ENCODE measurements at places on chromosomes 1 and 21.

- no peak for DNase-seq
These were observed 1.4 kb downstream of the VPS13D start for GRCh38 chr1:12231276-12231595.

DNA sequence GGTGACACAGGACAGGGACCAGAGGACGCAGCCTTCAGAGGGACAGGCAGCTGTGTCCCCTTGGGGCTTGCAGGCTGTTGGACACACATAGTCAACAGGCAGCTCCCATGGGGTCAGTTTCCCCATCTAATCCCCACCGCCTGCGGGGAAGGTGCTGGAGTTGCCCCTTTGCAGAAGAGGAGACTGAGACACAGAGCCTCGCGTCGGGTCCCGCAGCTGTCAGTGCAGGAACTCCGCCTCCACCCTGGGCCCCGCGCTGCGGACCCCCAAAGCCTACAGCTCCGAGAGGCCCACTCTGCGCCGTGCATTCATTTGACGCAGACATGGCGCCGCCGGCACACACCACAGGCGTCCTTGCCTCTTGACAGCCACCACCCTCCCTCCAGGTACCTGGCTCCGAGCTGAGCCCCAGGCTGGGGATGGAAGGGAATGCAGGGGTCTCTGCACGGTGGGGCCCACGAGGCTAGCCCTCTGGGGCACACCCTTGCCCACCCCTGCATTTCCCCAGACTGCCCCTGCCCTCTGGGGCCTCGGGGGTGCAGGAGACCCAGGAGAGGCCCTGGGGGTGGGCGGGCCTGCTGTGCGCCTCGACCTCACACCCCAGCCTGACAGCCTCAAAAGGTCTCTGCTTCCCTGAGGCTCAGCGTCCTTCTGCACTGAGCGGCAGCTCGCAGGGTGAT, 88.5 kb upstream of the ACTRT2 start:
- no peak for DNase-seq

GRCh38 chr1:154951901-154952657, 3.8 kb downstream of the PBXIP1 start:
- no peak for DNase-seq

DNA sequence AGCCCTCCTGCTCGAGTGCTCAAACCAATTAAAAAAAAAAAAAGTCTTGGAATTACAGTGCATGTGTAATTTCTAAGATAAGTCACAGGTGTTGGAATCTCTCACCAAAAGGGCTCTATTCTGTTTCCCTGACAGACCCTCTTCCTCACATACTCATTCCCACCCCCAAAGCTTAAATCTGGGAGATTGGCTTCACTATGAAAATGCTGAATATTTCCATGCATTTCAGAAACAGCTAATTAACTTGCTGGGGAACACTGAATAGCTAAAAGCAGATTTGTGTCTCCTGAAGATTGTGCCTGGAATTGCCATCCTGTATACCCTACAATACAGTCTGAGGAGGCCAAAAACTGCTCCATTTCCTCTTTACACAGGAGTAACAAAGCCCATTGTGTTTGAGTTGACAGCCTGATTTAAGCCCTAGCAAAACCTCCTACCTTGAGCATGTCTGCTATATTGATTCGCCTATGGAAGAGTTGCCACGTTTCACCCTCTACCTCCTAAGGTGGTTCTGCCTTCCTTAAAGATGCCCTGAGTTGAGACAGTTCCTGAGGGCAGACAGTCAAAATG, 1.4 kb upstream of the PIK3R3 start:
- no peak for DNase-seq

GRCh38 chr1:150804671-150805070, 3.4 kb downstream of the CTSK start:
- DNase-seq: no peak

DNA sequence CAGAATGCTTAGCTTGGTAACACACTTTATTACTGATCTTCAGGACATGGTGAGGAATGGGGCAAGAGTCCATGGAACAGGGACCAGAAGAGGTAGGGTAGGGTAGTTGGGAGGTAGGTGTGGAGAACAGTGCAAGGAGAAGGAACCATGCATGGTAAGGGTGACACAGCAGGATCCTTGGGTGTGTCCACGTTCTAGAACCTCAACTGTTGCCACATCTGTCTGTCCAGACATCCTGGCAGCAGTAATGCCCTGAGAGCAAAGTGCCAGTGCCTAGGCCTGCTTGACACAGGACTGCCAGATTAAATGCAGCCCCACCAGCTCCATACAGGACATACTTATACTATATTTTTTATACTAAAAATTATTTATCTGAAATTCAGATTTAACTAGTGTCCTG, 13.9 kb downstream of the DMAP1 start:
- DNase-seq: no peak

DNA sequence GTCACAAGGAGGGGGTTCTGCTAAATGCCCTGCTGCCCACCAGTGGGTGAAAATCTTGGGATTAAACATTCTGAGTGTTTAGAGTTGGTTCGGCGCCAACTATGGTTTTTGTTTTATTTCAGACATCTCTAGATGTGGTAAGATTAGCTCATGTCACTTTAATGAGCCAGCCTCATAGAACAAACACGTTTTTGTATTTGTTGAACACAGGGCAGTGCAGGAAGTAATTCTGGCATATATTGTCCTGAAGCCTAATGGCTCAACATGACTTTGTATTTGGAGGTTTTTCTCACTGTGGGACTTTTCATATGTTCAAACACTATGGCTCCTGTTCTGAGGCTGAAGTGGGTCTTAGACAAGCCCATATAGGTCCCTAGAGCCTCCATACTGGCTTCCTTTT, 107.8 kb downstream of the NGF start:
- no peak for DNase-seq

GRCh38 chr21:39050841-39051587, 132.2 kb downstream of the PSMG1 start:
- no peak for DNase-seq

DNA sequence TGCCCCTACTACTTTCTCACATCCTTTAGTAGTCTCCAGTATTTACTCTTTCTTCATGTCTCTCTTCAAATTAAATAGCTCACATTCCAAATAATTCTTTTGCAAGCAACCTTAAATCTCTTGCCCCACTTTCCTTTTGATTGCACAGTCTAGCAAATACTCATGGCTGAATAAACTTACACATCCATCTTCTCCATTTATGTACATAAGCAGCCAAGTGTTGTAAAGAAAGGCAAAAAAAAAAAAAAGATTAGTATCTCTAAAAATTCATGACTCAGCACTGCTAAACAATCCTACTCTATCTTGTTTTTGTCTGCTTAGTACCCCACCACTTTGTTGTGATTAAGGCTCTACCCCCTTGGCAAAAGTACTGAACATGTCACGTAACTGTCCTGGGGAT, 42.6 kb downstream of the F13B start:
- no peak for DNase-seq

- no peak for DNase-seq
These were observed 184.8 kb upstream of the VAMP3 start for GRCh38 chr1:7586031-7586941.

DNA sequence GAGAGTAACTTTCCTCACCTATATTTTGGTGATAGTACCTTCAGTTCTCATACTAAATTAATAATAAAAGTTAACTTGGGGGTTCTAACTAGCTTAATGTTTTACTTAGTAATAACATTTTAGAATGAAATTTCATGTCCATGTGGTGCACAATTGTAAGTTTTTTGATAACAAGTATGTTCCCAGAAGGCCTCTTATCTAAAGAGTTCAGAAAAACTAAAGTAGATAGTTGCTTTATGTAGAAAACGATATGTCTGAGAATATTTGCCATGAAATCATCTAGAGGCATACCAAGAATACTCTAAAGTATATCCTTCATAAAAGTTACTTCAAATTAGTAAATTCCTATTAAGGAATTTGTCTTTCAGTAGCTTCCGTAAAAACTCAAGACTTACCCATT, 10.2 kb upstream of the ADCY10 start:
- no peak for DNase-seq

DNA sequence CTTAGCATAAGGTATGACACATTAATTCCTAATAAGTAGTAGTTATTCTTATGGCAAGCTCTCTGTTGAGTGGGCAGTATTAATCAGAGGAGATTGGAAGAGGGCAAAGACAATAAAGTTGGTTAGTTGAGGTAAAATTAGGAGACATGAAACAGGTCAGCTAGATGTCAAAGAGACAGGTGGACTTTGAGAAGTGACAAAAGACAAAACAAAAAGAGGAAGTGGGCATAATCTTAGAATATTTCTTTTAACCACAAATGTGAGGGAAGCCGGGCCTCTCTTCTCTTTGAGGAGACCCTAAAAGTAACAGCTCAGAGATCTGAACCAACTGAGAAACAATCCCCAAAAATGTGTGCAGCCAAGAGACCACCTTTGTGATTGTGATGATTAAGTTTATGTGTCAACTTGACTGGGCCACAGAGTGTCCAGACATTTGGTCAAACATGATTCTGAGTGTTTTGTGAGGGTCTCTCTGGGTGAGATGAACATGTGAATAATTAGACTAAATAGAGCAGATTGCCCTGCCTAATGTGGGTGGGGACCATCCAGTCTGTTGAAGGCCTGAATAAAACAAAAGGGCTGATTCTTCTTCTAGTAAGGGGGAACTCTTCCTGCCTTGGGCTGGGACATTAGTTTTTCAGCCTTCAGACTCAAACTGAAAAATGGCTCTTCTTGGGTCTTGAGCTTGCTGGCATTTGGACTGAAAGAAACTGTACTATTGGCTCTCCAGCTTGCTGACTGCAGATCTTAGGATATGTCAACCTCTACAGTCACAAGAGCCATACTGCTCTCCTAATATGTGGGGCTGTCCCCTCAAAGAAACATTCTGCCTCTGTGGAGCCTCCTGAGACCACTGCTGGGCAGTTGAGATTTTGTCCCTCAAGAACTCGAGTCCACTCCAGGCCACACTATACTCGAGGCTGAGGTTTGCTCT, 40.0 kb downstream of the FCRL5 start:
- no peak for DNase-seq

DNA sequence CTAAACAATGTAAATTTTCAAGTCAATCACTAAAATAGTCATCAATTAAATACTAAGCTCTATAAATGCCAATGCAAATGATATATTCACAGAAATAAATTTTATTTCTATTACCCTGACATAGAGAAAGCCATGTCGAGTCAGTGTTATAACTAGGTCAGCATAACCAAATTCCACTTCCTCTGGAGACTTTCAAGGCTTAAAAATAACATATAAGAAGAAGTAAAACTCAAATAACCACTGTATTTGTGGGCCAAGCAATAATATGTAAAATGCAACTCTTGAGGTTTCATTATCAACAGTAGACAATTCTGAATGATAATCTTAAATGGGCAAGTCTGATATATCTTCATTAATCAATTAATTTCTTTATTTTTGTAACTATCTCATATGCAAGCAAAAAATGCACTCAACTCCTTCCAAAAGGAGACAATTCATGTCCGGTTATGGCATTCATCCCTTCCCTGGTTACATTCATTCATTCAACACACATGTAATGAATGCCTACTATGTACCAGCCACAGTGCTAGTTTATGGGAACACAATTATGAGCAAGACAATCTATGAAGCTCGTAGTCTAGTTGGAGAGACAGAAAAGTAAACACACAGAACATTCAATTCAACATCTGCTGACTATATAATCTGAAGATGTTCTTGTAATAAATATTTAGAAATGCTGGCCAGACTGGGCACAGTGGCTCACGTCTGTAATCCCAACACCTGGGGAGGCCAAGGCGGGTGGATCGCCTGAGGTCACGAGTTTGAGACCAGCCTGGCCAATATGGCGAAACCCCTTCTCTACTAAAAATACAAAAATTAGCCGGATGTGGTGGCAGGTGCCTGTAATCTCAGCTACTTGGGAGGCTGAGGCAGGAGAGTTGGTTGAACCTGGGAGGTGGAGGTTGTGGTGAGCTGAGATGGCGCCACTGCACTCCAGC, 37.1 kb upstream of the CAP1 start:
- no peak for DNase-seq

DNA sequence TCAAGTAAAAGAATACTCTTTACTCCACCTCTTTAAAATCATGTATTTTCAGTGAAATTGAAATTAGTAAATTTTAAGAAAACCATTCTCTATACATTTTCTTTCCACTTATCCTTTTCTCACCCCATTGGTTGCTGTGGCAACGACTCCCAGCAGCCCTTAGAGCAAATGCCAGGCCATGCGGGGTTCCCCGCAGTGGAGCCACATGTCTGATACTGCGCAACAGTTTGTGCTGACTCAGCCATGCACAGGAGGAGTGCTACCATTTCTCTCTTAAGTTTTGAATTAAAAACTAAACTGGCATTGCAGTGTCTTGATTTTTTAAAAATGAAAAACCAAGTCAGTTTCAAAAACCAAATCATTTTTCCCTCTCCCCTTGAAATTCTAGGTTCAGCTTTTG, 214.1 kb upstream of the L1TD1 start:
- DNase-seq: no peak

DNA sequence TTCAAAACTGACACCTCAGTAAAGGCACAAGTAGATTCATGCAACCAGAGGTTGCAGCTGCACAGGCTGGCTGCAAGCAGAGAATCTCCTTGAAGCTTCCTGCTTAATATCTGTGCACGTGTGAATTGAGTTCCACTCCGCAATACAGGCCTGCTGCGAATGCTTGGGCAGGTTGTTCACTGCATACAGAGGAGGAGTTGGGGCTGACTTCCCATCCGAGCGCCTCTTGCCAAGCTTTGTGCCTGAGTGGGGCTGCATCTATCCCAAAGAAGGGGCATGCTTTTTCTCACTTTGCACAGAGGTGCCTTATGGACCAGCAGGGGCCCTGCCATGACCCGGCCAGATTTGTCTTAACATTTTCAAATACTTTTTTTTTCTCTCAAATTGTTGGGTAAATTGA, 17.9 kb upstream of the PADI1 start:
- DNase-seq: peak; percentile 47

GRCh38 chr1:155174324-155175280, 953 bp downstream of the TRIM46 start:
- peak; percentile 59 for DNase-seq

DNA sequence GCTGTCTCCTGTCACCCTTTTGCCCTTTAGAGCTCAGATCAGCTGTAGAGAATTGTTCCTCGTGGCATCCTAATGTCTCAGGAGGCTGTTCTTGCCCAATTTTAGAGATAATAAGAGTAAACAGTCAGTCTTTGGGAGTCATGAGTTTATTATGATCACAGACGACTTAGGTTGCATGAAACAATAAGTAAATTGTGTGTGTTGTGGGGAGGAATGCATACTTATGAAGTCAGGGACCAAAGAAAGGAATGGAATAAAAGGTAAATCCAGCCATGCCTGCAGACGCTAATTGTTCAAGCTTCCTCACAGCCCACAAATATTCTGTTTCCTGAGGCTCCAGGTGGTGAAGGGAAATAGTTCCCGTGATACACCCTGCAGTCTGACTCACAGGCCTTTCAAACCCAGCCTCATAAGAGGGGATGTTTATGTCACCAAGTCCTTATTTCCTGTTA, 897 bp downstream of the EPHX4 start:
- DNase-seq: peak; percentile 85

GRCh38 chr1:93967306-93967705, 58.1 kb upstream of the GCLM start:
- no peak for DNase-seq

GRCh38 chr1:235997049-235997448, 67.8 kb downstream of the NID1 start:
- no peak for DNase-seq

- no peak for DNase-seq
These were observed 3.2 kb downstream of the ZFYVE9 start for GRCh38 chr1:52145137-52145536.

GRCh38 chr1:151972542-151973248, 21.0 kb downstream of the S100A10 start:
- peak; percentile 94 for DNase-seq
